Cerebellum (tissue), 4 donors: ENCODE measurements at places on chromosomes 7 and 10.

DNA sequence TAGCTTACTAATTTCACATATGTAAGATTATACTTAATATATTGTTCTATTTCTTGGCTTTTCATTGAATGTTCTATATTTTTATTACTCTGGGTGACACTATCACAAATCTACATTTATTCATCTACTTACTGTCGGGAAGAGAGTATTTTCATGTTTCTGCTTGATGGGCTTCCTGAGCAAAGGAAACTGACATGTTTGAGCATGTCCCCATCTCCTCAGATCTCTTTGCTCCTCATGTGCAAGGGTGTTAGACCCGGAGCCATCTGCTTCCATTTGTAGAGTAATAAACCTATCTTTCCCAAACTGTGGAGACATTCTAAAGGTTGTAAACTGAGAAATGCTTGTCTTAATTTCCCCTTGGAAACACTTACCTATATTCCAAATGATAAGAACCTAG is 103.5 kb downstream of the LSMEM1 start:
- no peak for DNase-seq

- no peak for DNase-seq
Observed at GRCh38 chr7:159078193-159078910, 66.3 kb downstream of the VIPR2 start.

GRCh38 chr7:158494162-158494586 is 93.4 kb downstream of the PTPRN2 start:
- DNase-seq = no peak

GRCh38 chr7:42099470-42100155 is 137.4 kb downstream of the GLI3 start:
- no peak for DNase-seq

- DNase-seq = no peak
Observed at GRCh38 chr7:127911968-127912511, 119.2 kb downstream of the LRRC4 start.
